ENCODE measurements at places on chromosomes 5 and 9.

DNA sequence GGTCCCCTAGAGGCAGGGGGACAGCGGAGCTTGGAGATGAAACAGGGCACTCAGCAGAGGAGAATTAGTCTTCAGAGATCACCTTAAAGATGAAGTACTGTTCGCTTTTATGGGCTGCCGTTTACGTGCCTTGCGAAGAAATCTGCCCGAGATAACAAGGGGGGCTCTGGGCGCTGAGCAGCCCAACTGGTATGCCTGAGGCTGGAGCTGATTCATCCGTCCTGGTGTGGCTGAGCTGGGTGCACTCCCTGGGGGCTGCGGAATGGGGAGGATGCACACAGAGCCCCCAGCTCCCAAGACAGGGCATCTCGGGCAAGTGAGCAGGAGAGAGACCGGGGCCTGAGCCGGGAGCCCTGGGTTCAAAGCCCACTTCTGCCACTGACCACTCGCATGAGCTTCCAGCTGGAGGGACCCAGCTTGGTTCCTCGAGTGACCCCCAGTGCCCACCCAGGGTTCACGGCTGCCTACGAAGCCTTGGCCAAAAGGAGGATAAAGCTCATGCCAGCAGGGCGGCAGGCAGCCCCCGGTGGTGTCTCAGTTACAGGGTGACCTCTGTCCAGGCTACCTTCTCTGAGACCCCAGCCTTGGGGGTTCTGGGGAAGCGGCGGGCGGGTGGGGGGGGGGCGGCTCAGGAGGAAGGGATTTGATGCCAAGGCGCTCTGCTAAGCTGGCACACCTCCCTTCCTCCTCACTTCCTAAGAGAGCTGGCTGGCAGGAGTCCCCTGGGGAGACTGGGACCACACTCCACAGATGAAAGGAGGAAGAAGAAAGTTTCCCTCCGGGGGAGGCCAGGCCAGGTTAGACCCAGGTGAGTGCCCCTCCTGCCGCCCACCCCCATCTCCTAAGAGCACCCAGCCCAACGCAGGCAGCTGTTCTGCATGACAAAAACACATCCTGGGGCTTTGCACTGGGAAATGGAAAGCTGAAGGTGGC is 5.7 kb downstream of the FIBCD1 start:
- DNase-seq, result no peak

DNA sequence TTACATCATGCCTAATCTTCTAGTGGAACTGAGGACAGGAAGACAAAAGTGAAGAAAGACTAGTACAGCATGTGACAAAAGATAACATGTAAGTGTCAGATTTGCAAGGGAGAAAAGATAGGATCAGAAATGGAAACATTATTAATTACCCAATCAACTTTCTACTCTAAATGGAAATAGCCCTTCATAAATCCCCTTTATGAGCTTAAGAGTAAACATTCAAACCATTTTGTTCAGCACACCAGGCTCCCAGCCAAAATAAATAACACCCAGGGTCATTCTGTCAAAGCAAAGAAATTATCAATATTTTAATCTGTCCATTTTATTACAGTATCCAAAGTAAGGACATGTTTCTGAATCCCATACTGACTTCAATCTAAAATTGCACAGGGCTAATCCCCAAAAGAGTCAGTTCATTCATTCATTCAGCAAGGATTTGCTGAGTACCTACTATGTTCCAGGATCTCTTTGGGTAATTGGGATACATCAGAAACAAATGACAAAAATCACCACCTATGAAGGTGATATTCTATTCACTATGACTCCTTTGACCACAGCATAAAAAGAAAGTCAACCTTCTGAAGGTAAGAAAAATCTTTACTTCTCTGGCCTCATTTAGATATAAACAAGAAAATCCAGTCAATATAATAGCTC is 5.3 kb downstream of the PRELID2 start:
- DNase-seq, result no peak

DNA sequence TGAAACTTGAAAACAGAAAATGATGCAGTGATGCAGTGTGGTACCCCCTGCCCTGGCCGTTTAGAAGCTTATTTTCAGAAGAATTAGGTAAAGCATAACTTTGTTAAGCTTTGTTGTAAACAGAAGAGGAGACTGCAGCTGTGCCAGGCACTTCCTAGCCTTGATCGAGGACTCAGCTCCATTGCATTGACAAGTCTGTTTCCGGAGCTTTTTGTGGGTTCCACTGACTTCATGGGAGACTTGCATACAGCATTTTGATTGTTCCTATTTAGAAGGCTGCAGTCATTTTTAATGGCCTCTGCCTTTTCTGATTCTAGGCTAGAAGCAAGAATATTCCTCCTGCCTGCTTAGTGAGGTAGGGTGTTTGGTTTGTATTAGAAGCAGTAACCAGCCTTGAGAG is 12.3 kb downstream of the MVB12B start:
- no peak for DNase-seq

- DNase-seq, result no peak
Measured at GRCh38 chr5:170336065-170336464, 38.5 kb upstream of the LCP2 start.

- no peak for DNase-seq
Measured at GRCh38 chr5:88393042-88393441, 124.4 kb upstream of the TMEM161B start.

All from CD4-positive, alpha-beta T cell treated with Interferon gamma for 1 hour (primary cell).